ENCODE measurements at places on chromosomes 1 and 21.

- no peak for DNase-seq
These were observed 29.6 kb downstream of the KCNC4 start for GRCh38 chr1:110239441-110240430.

GRCh38 chr1:66315671-66316070, 218.3 kb upstream of the SGIP1 start:
- DNase-seq = no peak

DNA sequence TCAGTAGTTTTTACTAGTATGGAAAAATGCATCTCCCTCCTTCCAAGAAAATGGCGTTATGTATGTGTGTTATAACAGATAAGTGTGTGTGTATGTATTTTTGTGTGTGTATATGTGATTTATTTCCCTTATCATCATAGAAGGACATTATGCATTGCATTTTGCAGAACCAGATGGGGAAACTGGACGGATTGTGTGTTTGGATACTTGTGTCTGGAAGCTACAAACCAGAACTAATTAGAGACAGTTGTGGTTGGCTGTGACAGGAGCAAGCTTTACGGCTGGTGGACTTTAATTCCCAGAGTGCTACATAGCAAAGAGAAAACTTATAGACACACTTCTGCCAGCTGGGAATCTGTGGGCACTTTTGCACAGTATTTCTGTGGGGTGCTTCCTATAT, 162.5 kb downstream of the RWDD3 start:
- no peak for DNase-seq

- DNase-seq = no peak
These were observed 38.5 kb upstream of the SYNC start for GRCh38 chr1:32741059-32741412.

GRCh38 chr1:107252271-107252670, 111.4 kb downstream of the NTNG1 start:
- no peak for DNase-seq
